ENCODE measurements at places on chromosomes 1 and 21.

GRCh38 chr1:198268784-198269645 is 112.2 kb downstream of the NEK7 start:
- DNase-seq, result no peak

DNA sequence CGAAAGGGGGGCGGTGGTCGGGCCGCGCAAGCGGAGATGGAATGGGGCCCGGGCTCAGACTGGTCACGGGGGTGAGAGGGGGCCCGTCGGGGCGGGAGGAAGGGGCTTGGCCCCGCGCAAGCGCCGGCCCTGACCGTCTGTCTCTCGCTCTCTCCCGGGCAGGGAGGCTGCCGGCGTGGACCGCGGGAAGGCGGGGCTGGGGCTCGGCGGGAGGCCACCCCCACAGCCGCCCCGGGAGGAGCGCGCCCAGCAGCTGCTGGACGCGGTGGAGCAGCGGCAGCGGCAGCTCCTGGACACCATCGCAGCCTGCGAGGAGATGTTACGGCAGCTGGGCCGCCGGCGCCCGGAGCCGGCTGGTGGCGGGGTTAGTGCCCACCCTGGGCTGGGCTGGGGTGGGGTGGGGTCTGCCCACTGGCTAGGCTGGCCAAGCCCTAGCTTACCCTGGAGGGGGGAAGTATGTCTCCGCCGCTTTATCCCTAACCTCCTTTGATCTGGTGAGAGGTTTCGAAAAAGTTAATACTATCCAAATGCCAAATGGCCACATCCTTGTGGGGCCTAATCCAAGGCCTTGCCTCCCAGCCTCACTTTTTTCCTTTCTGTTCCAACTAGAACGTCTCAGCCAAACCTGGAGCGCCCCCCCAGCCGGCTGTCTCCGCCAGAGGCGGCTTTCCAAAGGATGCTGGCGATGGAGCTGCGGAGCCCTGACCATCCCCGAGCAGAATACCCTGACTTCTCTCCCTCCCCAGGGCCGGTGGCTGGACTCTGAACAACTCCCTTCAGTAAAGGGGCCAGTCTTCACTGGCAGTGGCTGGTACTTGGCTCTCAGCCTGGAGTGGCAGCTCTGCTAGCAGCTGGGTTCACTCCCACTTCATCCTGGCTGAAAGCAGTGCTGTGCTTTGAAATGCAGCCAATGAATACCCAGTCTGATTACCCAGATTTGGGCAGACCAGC is 636 bp upstream of the YRDC start:
- DNase-seq, result peak; percentile 22

GRCh38 chr1:177315261-177315660 is 144.5 kb downstream of the BRINP2 start:
- no peak for DNase-seq

DNA sequence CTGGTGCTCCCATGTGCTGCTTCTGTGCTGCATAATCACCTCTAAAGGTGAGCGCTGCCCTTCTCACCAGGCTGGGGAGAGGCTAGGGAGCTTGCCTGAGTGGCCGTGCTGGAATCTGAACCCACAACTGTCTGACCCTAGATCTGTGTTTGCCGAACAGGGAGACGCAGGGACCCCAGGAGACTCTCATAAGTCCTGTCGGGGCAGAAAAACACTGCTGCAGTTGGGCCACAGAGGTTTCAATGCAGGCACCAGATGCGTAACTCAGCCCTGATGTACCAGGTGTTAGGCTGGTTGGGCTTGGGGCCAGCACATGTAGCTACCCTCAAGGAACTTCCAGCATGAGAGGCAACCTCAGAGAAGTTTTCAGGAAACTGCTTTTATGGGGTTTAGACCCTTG is 49.5 kb upstream of the DMRTB1 start:
- no peak for DNase-seq

DNA sequence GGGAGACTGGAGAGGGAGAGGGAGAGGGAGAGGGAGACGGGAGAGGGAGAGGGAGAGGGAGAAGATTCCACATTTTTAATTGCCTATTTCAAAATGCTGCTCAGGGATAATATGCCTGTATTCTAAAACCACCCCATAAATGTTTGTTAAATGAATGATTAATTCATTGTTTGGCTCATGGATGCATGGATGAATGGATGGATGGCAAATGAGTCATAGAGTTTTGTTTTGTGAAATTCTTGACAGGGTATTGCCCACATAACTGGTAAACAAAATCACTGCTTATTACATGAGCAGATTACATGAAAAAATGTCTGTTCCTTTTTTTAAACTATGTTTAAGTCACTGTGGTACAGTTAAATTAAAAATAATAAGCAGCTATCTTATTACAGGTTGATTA is 220.4 kb downstream of the ZP4 start:
- no peak for DNase-seq

DNA sequence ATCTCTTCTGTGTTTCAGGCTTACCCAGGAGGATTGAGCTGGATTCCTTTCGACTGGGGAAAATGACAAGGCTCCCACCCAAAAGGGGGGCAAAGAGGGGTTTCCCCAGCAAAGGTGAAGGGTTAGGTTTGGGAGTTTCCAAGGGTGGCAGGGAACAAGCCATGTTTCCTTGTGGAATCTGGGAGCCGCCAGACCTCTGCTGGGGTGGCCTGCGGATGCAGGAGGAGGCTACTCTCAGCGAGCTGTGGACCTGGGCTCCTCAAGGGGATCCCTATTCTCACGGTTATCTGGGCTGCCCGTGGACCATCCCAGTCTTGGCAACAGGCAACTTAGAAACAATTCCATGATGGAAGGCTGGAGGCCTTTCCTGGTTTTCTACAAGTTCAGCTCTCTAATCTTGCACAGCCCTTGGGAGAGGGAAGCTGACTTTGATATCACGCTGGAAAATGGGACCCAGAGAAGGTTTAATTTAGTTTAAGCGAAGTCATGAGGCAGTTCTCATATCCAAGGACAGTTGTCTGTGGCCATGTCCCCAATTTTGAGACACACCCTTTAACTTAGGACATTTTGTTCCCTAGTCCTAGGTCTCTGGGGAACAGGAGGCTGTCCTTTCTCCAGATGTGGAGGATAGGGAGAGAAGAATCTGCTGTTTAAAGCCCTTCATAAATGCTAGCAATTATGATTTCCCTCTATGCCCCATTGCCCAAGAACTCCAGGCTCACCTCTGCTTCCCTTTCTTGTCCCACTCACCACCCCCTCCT is 24.7 kb upstream of the STUM start:
- DNase-seq, result no peak

GRCh38 chr1:193437785-193438184 is 251.4 kb upstream of the B3GALT2 start:
- no peak for DNase-seq

GRCh38 chr1:60130703-60131102 is 57.1 kb upstream of the C1orf87 start:
- DNase-seq, result no peak

- no peak for DNase-seq
These were observed 299.0 kb downstream of the NCAM2 start for GRCh38 chr21:21297211-21297610.

DNA sequence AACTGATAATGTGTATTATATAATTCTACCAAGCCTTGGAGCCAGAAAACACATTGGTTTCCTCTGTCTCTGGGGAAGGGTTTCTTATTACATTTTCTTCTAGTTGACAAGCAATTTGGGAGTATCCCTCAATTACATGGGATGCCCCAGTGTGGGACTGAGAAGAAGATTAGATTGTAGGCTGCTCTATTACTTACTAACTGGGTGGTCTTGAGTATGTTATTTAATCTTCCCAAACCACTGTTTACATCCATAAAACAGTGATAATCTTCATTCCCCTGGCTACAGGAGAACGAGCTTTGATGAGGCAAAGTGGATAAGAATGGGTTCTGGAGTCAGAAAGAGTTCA is 105.8 kb downstream of the TSEN15 start:
- DNase-seq, result no peak

GRCh38 chr1:3431266-3431665 is 23.2 kb upstream of the ARHGEF16 start:
- DNase-seq, result no peak

DNA sequence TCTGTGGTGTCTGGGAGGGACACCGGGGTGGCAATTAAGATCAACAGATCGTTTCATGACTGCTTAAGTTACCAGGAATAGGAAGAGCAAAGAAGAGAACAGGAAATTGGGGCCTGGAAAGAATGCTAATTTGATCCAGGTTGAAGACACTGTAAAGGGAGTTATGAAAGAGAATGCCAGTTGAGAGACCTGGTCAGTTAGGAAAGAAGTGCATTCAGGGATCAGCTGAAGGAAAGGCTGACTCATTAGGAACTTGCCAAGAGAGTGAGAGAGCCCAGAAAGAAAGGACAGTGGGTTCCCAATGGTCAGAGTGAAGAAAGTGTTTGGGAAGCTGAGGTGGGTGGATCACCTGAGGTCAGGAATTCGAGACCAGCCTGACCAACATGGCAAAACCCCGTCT is 119.6 kb downstream of the UBE2U start:
- no peak for DNase-seq

DNA sequence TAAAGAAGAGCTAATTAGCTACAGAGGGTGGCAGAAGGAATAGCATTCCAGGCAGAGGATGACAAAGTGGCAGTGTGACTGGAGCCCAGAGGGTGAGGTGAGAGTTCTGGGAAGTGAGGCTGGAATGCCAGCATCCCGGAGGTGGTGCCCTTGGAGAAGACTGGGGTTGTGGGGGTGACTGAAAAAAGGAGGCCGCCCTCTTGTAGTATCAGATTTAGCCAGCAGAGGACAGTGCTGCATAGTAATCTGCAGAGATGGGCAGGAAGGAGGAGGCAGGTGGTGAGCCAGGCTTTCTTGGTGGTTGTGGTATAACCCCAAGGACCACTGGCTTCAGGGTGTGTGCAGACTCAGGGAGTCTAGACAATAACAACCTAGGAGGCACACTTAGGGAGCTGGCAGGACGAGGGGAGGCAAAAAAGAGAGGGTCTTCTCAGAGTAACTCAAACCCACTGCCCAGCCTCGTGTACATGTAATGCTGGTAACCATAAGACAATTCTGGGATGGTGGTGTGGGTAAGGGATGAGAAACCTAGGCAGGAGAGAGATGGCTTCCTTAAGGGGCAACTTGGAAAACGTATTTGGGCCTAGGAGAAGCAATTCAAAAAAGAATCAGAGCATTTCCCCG is 30.5 kb downstream of the MROH7 start:
- peak; percentile 69 for DNase-seq

DNA sequence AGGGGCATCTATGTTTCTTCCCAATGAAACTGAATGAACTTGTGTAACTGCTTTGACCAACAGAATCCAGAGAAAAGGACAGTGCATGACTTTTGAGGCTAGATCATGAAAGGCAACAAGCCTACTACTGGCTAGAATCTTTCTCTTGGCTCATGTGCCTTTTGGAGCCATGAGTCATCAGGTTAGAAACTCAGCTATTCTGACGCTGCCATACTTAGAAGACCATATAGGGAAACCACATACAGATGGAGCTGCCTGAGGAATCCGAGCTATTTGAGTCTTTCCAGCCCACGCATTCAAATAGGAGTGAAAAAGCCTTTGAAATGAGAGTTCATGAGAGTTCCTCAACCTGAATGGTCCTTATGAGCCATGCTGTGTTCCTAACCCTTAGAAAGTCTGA is 738.5 kb upstream of the CHRM3 start:
- DNase-seq, result no peak

GRCh38 chr21:29323189-29323588 is 24.5 kb downstream of the BACH1 start:
- DNase-seq, result no peak
